Left lung (tissue), 14 donors: ENCODE measurements at places on chromosomes 16 and 17.
A peak's percentile ranks its signal among the peaks of the same experiment; 100 is the strongest.

- H3K27ac ChIP-seq, result no peak overlapping the region
- H3K27me3 ChIP-seq, result no peaks in the 10 kb centered on the region
- no peaks in the 10 kb centered on the region for H3K4me1 ChIP-seq
- DNase-seq, result peak; percentile 79
- peaks cover 96% of the 10 kb centered on the region for H3K36me3 ChIP-seq
These were observed 20.2 kb downstream of the SLC16A3 start for GRCh38 chr17:82248815-82249674.

DNA sequence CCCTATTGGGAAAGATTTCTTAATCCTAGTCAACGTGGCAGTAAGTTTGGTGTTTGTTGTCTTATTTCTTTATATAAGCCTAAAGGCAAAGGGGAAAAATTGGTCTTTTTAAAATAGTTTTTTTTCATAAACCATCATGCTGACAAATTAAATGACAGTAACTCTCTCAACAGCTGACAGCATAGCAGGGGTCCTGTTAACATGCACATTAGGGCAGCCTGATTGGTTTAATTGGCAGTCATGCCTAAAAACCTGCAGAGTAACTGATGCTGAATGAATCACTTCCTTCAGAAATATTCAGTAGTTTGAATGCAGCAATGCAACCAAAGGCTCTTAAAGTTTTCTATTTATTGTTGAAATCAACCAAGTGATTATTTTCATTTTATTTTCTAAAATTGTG lies 85.4 kb downstream of the ITFG1 start:
- H3K36me3 ChIP-seq, result peaks cover 24% of the 10 kb centered on the region
- H3K4me1 ChIP-seq, result no peaks in the 10 kb centered on the region
- H3K27me3 ChIP-seq, result no peaks in the 10 kb centered on the region
- H3K27ac ChIP-seq, result no peak overlapping the region
- H3K4me3 ChIP-seq, result no peak overlapping the region
- no peak for DNase-seq

DNA sequence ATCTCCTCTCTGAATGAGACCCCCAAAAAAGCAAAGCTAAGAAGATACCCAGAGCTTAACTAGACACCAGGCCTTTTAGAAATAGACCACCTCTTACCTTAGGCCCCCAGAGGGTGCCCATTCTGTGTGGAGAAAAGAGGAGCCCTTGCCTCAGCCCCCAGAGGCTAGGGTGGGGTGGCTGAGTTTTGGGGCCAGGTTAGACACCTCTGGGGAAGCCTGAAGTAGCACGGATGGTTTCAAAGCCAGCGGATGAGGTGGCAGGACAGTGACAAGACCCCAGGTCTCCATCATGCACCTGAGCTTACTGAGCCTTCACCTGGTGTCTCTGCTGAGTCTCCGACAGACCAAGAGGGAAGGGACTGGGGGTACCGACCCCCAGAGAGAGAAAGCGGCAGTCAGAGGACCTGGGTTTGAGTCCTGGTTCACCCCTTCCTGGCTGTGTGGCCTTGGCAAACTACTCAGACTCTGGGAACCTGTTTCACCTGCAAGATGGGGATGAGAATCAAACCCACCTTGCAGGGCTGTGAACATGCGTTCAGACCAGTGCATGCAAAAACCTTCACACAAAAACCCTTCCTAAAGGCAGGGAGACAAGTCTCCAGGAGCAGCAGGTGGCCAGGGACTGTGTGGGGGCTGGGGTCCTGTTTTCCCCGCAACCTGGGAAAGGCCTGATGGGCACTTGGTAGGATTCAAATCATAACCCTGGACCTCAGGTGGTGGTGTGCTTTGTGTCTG lies 7.7 kb downstream of the SCGB1C2 start:
- H3K4me3 ChIP-seq, result no peak overlapping the region
- H3K4me1 ChIP-seq, result no peaks in the 10 kb centered on the region
- H3K36me3 ChIP-seq, result peaks cover 11% of the 10 kb centered on the region
- DNase-seq, result no peak

DNA sequence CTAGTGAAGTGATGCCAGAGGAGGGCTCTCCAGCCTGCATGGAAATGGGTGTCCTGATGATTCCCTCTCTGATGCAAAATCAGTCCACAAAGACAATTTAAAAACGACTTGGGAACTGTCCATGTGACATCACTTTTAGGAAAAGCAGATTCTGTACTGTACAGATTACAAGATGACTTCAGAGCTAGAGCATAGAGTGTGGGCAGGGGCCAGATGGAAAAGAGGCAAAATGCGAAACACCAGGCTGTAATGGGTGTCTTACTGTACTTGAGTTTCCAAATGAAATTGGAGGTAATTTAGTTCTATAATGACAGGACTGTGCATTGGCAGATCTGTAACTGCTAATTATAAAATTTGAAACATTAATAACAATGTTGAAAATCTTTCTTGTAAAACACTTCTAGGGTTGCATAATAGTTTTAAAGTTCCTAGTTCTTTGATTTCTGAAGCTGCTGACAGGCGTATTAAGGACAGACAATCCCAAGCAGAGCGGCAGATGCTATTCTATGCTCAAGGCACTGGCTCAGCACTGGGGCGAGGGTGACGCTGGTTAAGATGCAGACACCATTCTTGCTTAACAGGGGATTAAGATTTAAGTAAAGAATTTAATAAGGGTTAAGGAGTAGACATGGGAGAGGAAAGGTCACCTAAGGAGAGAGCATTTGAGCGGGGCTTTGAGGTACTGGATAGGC lies 29.6 kb downstream of the OGFOD1 start:
- no peaks in the 10 kb centered on the region for H3K4me1 ChIP-seq
- H3K4me3 ChIP-seq, result no peak overlapping the region
- H3K36me3 ChIP-seq, result peaks cover 50% of the 10 kb centered on the region
- H3K27ac ChIP-seq, result no peak overlapping the region
- no peaks in the 10 kb centered on the region for H3K27me3 ChIP-seq
- DNase-seq, result no peak

DNA sequence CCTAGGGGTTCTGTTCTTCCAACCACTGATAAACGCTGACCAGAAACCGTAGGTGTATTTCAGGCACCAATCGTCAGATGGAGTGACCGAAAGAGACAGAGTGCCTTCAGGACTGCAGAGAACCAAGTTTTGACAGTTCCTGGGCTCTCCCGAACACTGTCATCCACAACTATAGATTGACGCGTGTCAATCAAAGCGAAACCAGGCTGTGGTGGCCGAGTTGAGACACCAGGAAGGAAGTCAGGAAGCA lies 11.9 kb upstream of the AURKB start:
- peak overlapping the region; percentile 68 for H3K4me3 ChIP-seq
- no peaks in the 10 kb centered on the region for H3K36me3 ChIP-seq
- H3K27ac ChIP-seq, result peak overlapping the region; percentile 99
- H3K4me1 ChIP-seq, result peaks cover 12% of the 10 kb centered on the region
- no peak for DNase-seq

- peaks cover 4% of the 10 kb centered on the region for H3K4me1 ChIP-seq
- no peaks in the 10 kb centered on the region for H3K36me3 ChIP-seq
- no peak for DNase-seq
- no peak overlapping the region for H3K4me3 ChIP-seq
- no peak overlapping the region for H3K27ac ChIP-seq
- peaks cover 9% of the 10 kb centered on the region for H3K27me3 ChIP-seq
These were observed 14.5 kb downstream of the ZFHX3 start for GRCh38 chr16:73033271-73033998.
